GM04504 (cell line): ENCODE measurements at places on chromosomes 7 and 10.

GRCh38 chr10:117240621-117241529, at the start of gene SLC18A2:
Gene SLC18A2, plus strand, starts transcription at chr10:117241114. Its CDS starts 580 bp downstream, at chr10:117241694.
- DNase-seq: no peak

- DNase-seq: no peak
Observed at GRCh38 chr7:152006336-152006735, 19.1 kb upstream of the GALNT11 start.

- no peak for DNase-seq
Observed at GRCh38 chr7:128437426-128438332, 18.0 kb upstream of the HILPDA start.

DNA sequence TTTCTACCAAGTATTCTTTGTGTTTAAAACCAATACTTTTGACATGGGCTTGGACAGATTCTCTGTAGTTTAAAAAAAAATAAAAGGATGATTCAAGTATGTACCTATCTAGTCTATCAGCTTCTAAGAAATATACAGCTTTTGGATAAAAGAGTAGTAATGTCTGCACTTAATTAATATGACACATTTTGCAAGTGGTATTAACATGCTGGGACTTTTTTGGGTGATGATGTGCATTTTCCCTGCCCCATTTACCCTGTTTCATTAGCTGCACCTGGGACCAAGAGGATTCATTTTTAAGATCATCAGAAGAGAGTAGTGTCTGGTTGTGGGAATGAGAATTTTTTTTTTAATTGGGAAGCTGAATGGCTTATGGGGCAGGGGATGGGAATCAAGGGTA, 236.2 kb upstream of the KLF14 start:
- DNase-seq: no peak

DNA sequence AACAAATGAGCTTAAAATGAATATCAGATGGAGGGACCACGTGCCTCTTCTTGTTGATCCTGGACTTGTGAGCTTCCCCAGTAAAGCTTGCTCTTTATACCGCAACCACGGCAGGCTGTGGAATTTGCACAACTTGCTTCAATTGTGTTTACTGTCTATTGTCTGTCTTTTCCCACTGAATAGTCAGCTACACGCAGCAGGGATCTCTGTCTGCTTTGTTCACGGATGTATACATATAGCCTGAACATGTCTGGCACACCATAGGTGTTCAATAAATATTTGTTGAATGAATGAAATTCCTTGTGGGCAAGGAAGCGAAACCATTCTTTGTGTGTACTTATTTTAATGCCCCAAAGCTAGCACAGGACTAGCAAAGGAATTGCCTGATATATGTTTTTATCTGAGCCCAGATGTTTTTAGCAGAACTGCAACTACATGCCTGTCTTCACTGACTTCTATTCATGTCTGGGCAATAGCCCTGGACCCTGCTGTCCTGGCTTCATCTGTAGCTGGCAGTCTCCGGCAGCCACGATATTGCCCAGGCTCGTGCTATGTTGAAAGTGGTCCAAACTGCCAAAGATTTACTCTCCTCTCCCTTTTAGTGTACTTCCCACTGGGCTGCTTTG, 29.9 kb upstream of the IFRD1 start:
- no peak for DNase-seq

- DNase-seq: no peak
Observed at GRCh38 chr10:98055841-98056516, 25.6 kb upstream of the CRTAC1 start.

DNA sequence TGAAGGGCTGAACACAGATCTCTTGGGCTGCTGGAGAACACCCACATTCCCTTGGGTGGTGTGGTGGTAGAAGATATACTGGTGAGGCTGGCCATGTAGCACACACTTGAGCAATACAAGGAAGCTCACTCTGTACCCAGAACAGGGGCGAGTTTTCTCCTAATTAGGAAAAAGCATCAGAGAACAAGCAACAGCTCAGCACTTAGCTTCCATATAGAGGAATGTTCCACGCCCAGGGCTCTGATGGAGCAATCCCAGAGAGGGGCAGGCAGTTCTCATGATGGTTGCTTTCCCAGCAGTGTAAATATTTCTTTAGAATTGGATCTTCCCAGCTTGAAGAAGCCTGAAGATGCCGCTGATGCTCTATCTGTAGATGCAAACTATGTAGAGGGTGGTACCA, 21.0 kb upstream of the PNLIP start:
- DNase-seq: no peak

- DNase-seq: peak; percentile 28
Observed at GRCh38 chr10:72846238-72846637, 47.3 kb upstream of the OIT3 start.

GRCh38 chr7:17010637-17011300, 129.0 kb upstream of the AGR3 start:
- no peak for DNase-seq

GRCh38 chr10:6164271-6165095, 38.2 kb upstream of the PFKFB3 start:
- no peak for DNase-seq

- DNase-seq: no peak
Observed at GRCh38 chr7:35399216-35399615, 145.3 kb upstream of the TBX20 start.

- DNase-seq: no peak
Observed at GRCh38 chr7:9945857-9946256, 1027.8 kb upstream of the PHF14 start.

DNA sequence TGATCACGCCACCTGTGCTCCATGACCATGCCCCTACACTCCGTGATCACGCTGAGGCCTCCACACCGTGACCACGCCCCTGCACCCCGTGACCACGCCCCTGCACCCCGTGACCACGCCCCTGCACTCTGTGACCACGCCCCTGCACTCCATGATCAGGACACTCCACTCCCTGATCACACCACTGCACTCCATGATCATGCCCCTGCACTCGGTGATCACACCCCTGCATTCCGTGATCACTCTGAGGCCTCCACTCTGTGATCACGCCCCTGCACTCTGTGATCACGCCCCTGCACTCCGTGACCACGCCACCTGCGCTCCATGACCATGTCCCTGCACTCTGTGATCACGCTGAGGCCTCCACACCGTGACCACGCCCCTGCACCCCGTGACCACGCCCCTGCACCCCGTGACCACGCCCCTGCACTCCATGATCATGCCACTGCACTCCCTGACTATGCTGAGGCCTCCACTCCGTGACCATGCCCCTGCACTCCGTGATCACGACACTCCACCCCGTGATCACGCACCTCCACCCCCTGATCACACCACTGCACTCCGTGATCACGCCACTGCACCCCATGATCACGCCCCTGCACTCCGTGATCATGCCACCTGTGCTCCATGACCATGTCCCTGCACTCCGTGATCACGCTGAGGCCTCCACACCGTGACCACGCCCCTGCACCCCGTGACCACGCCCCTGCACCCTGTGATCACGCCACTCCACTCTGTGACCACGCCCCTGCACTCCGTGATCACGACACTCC, 27.7 kb downstream of the STK32C start:
- DNase-seq: no peak

- no peak for DNase-seq
Observed at GRCh38 chr10:103555712-103556111, 62.2 kb downstream of the NEURL1 start.
